ENCODE measurements at places on chromosomes 3 and 15.
A peak's percentile ranks its signal among the peaks of the same experiment; 100 is the strongest.

DNA sequence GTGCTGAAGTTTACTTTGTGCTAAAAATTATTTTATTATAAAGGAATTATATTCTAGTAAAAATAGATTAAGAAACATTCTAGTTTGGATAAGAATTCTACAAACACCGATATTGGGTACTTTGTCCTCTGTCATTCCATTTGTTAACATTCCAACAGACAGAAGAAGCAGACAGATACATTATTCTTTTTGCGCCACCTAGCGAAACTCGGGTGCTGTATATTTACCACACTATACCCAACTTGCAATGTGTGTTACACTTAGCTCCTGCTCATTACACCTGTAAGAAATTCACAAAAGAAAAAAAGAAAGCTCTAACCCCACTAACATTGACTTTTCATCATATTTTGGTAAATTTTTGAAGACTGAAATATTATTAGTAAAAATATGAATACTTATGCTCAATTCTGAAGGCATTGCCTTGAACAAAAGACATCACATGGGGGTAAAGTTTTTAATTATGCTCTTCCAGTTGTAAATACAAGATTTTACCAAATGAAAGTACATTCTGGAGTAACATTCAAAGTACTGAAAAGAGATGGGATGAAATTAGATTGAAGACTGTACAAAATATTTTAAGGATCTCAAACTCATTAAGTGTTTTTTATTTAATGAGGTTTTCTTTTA, 136.5 kb upstream of the MLF1 start:
- peak; percentile 88 for DNase-seq

DNA sequence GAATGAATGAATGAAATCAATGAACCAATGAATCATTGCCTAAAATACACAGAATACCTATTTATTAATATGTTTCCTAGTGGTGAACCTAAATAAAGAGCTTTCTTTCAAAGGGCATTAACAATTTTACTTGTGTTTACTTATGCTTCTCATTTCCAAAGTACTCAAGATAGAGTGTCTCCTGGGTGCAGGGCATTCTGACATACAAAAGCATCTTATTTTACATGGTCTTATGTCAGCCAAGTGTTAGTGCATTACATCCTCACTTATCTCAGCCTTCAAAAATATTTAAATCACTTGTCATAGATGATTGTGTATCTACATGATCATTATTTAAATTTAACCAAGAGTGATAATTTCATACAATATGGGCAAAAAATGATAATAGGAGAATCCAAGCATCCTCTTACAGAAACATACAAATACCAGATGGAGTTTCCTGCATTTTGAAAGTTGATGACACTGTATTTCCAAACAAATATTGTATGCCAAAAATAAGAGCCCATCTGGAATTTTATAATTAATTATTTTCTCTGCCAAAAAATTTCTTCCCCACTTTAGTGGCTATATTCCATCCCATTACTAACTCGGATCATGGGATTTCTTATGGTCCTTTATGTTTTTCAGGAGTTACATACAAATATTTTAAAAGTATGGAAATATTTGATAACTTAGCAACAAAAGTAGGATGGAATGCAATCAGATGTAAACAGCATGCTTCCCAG, 279.0 kb downstream of the RBMS3 start:
- no peak for DNase-seq

GRCh38 chr3:39809181-39809994, at the start of gene MYRIP:
Gene MYRIP (plus strand): TSS chr3:39809609. CDS start chr3:39900817, 91,208 bp downstream.
- DNase-seq = peak; percentile 37

DNA sequence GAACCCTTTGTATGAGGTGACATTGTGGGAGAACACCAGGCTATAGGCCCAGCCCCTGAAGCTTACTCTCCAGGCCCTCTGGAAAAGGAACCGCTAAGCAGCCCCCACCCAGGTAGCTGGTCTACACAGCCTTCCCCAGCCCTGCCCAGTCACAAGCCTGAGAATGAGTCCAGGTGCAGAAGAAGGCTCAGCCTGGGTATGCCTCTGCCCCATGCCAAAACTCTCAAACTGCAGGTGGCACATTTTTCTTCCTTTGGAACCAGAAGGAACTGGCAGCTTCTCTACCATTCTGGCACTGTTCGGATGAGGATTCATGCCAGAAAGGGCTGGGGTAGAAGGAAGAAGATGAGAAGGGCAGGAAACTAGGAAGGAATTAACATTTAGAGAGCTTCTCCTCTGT, 23.7 kb upstream of the TBC1D21 start:
- peak; percentile 2 for DNase-seq

GRCh38 chr3:150984066-150984465, 11.5 kb upstream of the CLRN1 start:
- DNase-seq = no peak

GRCh38 chr3:188701485-188701969, 470.2 kb upstream of the TPRG1 start:
- peak; percentile 62 for DNase-seq

GRCh38 chr3:120198305-120198878, 86.6 kb downstream of the GPR156 start:
- DNase-seq = peak; percentile 46

- no peak for DNase-seq
These were observed 77.3 kb downstream of the APBA2 start for GRCh38 chr15:28962851-28963710.

- DNase-seq = no peak
These were observed 67.2 kb downstream of the DHX30 start for GRCh38 chr3:47870156-47870555.

GRCh38 chr3:15646851-15647511, 45.4 kb downstream of the BTD start:
- no peak for DNase-seq

GRCh38 chr15:69612112-69612511, 159.5 kb downstream of the RPLP1 start:
- DNase-seq = no peak

DNA sequence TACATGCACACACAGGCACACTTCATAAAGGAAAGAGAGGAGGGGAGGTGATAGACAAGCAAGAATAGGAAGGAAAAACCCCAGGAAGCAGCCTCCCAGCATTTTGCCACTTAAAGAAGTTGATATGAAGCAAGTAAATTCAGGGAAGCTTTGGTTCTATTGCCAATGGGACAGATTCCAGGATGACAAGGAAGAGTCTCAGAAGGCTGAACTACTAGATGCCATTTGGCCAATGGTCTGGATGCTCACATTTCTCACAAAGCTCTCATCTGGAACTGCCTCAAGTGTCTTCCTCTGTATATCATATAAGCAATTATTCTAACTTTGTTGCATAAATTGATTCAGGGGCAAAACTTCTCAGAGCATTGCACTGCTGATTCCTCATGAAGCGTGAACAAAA, 78.8 kb upstream of the STRIT1 start:
- no peak for DNase-seq

DNA sequence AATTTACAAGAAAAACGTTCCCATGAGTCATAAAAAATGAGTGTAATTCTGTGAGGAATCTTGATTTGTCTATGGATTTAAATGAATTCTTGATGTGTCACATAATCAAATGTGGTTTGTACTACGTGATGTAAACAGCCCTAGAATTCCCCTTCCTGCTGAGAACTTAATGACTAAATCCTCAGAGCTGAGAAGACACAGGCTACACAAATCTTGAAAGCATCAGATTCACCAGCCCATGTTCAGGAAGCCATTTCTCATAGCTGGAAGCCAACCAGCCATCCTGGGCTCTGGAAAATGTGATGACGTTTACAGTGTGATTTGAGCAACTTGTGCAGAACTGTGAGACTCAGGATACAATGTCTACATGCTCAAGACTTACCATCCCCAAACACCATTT, 193.7 kb upstream of the MME start:
- no peak for DNase-seq

- DNase-seq = no peak
These were observed 274.4 kb upstream of the ROBO2 start for GRCh38 chr3:76765511-76765910.

DNA sequence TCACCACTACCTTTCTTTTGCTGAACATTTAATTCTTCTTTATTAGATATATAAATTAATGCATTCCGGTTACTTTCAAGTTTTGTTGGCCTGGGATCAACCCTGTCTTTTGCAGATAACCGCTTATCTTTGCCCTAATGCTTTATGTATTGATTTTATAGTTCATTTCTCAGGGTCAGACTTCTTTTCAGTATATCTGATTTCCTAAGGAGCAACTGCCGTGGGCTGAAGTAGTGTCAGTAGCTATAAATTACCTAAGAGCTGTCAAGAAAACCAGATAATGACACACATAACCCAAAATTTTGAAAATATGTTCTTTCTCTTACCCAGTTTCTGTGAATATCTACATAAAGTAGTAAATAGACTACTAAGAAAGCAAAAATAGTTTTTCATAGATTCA, 38.0 kb downstream of the COL6A5 start:
- DNase-seq = no peak

DNA sequence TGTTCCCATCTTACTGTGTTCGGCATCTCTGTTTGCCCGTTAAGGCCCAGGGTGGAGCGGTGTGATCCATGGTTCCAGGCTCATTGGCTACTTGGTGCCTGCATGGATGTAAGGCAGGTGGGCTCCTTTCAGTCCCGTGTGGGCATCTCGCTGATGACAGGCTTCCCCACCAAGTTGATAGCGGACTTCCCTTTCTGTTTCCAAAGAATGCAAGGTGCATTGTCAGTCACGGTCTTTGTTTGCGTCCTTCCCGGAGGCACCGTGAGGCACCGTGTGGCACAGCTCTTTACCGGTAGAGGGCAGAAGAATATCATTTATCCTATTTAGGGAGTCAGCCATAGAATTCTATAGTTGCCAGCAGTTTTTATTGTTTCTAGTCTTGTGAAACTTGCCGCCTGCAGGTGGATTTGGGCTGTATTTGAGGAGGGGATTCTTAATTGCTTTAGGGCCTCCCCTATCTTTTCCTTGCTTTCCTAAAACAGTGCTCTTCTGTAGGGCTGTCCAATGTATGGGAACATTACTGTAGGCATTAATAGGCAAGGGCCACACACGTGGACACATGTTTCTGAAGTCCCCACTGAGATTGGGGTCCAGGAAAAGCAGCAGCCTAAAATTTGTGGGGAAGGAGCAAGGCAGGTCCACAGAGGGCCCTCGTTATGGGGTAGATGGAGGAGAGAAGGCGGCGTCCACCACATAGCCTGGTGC, 244.1 kb downstream of the SLCO3A1 start:
- DNase-seq = peak; percentile 75

GRCh38 chr3:178672275-178672674, 136.0 kb downstream of the KCNMB2 start:
- DNase-seq = no peak

DNA sequence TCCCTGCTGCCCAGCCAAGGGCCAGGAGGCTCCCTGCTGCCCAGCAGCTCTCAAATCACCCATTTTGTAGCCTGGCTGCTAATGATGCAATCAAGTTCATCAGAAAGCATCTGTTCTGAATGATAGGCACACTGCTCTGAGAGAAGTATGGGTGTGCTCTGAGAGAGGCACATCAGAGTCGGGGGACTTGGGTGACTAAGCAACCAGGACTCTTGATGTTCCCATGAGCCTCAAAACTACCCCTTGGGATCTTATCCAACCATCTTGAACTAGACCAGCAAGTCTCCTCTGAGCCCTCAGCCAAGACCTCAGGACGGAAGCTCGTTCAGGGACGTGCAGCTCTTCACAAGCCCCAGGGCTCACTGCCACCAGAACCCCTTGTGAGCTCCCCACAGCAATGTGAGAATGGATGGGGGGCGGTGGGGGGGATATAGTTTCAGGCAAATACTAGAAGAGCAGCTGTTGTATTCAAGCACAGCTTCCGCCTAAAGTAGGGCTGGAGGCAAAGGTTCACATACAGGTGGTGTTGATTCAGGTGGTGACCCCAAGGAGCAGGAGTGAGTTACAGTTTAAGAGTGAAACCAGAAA, 52.2 kb upstream of the HES1 start:
- no peak for DNase-seq

DNA sequence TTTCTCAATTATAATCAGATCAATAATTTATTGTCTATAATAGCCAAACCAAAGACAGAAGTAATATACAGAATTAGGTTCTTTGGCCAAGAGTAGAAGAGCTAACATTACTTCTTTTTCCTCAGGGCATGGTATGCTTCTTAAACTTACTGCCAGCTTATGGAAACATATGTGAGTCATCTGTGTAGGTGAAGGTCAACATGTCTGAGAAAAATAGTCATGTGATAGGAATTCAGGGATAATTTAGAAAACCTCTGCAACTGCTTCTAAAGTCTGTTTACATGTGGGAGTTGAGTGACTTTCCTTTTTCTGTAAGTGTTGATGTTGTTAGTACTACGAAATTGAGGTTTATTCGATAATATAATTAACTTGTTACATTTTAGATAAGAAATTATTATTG, 19.2 kb upstream of the MAP6D1 start:
- DNase-seq = no peak

DNA sequence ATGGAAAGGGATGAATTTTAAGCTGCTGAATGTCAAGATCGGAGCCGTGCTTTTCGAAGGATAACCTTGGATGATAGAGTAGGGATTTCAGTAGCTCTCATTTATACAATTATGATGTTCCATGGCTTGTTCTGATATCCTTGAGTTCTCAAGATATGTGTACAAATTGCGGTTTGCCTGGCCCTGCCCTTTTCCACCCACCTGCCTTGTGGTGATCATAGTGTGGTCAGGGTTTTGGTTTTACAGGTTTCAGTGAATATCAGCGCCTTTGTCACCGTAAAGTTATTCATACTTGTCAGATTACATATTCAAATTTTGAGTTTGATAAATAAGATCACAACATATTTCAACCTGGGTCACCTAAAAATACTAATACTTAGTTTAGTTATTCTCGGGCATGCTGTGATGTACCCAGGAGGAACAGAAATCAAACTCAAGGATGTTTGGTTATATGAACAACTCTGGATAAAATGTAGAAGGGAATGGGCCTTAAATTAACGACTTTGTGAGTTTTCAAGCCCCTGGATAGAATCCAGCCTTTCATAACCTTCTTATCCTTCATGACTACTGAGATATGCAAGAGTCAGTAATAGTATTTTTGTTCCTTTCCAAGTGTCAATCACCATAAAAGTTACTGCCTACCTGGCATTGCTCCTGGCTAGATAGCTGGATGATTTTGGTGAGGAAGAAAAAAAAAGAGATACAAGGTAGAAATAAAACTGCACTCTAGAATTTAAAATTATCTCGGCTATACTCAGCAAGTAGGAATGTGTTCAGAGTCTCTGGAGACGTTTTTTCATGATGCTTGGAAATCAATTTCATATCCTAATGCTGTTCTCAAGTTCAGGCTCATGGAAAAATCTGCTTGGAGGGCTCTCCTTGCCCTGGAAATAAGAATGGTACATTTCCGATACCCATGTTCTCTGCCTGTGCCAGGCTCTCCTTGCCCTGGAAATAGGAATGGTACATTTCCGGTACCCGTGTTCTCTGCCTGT, 209.2 kb upstream of the TPRG1 start:
- DNase-seq = no peak

GRCh38 chr15:60923925-60924324, 305.2 kb downstream of the RORA start:
- DNase-seq = no peak

- DNase-seq = no peak
These were observed 404.1 kb upstream of the ATP11B start for GRCh38 chr3:182389071-182389815.

DNA sequence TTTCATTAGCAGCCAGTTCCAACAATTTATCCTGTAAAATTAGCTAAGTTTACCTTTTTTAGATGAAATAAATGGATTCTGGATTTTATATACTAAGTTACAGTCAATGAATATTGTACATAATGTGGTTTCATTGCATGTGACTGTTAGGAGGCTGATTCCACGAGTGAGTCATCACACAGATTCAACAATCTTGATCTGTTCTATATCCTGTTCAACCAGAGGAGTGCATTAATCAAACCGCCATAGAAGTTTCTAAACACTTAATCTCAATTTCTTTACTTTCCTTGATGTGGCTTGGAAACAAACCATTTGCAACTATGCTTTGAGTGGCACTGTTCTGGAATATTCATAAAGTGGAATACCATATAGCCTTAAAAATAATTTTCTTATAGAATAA, 15.3 kb downstream of the DNAJC13 start:
- DNase-seq = no peak
